Keratinocyte (primary cell): ENCODE measurements at places on chromosomes 6 and 20.
A peak's percentile ranks its signal among the peaks of the same experiment; 100 is the strongest.

GRCh38 chr20:40080041-40080652 lies 608.9 kb downstream of the MAFB start:
- DNase-seq = no peak
- no peak overlapping the region for H3K4me3 ChIP-seq
- H3K36me3 ChIP-seq = no peaks in the 10 kb centered on the region
- no peaks in the 10 kb centered on the region for H3K4me1 ChIP-seq
- no peak overlapping the region for H3K27ac ChIP-seq

DNA sequence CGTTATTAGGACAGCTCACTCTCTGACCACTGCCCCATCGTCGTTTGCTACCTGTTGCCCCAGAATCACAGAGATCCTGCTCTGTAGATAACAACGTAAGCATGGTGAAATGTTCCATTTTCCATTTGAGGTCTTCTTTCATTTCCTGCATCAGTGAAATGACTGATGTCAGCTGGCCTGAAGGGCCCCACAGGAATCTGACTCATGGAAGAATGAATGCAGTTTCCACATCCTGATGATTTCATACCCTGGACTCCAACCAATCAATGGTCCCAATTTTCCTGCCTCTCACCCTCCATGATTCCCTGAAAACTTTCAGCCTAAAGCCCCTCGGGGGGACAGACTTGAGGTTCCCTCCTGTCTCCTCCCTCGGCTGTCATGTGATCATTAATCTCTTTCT lies 394.4 kb upstream of the CDH4 start:
- no peak overlapping the region for H3K27ac ChIP-seq
- H3K36me3 ChIP-seq = no peaks in the 10 kb centered on the region
- H3K27me3 ChIP-seq = no peaks in the 10 kb centered on the region
- no peak overlapping the region for H3K4me3 ChIP-seq
- DNase-seq = no peak
- H3K4me1 ChIP-seq = no peaks in the 10 kb centered on the region

DNA sequence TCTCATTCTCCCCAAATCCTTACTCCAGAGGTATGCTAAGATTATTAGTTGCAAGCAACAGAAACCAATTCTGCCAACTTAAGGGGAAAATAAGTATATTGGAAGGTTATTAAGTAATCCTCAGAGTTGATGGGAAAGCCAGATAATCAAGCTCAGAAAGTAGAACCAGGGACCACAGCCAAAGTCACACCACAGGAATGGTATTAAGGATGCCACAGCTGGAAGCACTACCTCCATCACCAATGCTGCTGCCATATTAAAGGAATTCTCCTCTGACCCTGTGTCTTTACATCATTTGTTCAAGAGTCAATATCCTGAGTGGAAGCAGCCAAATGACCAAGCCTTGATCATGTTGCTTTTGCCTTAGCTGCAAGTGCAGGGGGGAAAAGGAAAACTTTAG lies 9.9 kb downstream of the PROCR start:
- no peaks in the 10 kb centered on the region for H3K27me3 ChIP-seq
- no peak for DNase-seq
- H3K4me3 ChIP-seq = no peak overlapping the region
- no peak overlapping the region for H3K27ac ChIP-seq

DNA sequence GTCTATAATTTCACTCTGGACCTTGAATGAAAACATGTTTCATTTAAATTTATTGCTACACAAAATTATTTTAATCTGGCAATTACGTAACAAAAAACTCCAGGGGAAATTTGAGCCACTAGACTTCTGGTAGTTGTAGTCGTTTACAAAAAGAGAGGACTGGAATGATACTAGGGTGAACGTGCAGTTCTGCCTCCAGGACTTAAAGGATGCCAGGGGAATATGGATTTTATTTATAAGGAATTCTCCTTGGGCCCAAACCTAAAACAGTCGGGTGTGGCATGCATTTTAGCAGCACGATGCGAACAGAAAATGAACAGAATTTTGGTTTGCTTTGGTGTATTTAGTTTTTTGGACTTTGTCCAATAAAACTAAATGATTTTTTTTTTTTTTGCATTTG lies 76.9 kb downstream of the PRL start:
- H3K4me3 ChIP-seq = no peak overlapping the region
- H3K36me3 ChIP-seq = no peaks in the 10 kb centered on the region
- no peaks in the 10 kb centered on the region for H3K27me3 ChIP-seq
- no peak overlapping the region for H3K27ac ChIP-seq
- no peak for DNase-seq

DNA sequence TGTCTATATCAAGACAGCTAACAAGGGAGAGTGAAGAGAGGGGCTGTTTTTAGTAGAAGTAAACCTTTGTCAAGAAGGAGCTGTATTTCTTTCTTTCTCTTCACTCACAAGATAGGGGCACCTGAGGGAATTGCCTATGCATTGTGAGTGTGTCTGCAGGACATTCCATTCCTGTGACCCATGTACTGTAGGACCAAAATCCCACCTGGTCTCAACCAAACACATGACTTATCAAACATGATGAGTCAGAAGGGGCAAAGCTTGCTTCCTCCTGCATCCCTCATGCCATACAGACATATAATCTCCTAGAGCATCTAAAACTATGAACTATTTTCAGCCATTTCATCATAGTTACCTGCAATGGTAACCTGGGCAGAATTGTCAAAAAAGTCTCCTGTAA lies 21.8 kb downstream of the PKHD1 start:
- H3K4me3 ChIP-seq = no peak overlapping the region
- H3K4me1 ChIP-seq = peaks cover 16% of the 10 kb centered on the region
- H3K27me3 ChIP-seq = no peaks in the 10 kb centered on the region

DNA sequence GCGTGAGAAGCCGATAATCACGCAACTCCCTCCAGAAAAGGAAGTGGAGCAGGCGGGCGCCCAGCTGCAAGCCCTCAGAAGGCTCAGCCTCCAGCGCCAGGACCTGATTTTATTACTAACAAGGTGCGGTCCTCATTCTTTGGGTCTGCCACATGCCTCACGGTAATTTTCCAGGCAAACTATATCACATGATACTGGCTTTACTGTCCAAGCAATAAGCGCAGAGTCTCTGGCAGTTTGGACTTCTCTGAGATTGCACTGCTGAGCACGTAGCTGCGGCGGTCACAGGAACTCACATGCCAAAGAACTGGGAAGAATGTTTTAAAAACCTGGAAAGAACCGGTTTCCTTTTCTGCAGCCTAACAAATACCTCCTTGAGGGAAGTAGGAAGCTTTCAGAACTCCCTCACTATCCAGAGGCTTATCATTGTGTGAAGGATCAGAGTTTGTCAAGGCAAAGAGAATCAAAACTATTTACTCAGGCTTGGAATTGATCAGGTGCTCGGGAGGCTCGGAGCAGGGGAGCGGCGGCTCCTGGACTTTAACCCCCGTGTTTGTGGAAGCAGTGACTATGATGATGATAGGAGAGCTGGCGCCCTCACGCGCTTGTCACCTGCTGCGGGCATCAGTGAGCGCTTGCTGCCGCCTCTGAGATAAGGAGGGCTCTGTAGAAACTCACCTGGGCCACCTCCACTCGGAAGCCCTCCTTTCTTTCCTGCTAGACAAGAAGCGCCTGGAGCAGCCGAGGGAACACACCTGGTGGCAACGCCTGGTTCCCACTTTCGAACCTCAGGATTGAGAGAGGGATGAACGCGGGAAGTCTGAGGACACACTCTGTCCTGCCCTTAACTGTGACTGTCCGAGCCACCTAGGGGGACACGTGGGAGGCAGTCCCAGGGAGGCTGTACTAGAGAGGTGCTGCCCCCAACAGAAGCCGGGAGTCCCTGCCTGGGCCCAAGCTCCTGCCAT lies 27.2 kb upstream of the SYNJ2 start:
- H3K27me3 ChIP-seq = no peaks in the 10 kb centered on the region
- no peaks in the 10 kb centered on the region for H3K36me3 ChIP-seq
- peak overlapping the region; percentile 56 for H3K4me3 ChIP-seq
- no peak overlapping the region for H3K27ac ChIP-seq
- H3K4me1 ChIP-seq = peaks cover 15% of the 10 kb centered on the region
